PC-3 (cell line): ENCODE measurements at places on chromosomes 1 and 21. TPM values are rescaled to one million over a fixed set of nuclear protein-coding genes. Genes with fewer than 3 reads are reported as not detected.

HPDL gene
- not detected in 2 replicates for total RNA-seq

PRAMEF14 gene
- total RNA-seq = not detected in 2 replicates

TOR1AIP1 gene
- 14.8 and 21.3 TPM in 2 replicates for total RNA-seq

FCAMR gene
- not detected in 2 replicates for total RNA-seq

ZNF683 gene
- total RNA-seq = not detected in 2 replicates

HCRTR1 gene
- total RNA-seq = not detected in 2 replicates

C1QTNF12 gene
- 2.8 and 3.9 TPM in 2 replicates for total RNA-seq

MAN1C1 gene
- total RNA-seq = 0.11 and 0.75 TPM in 2 replicates

C4BPA gene
- total RNA-seq = not detected in 2 replicates

USH2A gene
- total RNA-seq = not detected in 2 replicates

LINGO4 gene
- not detected in 2 replicates for total RNA-seq

LCK gene
- total RNA-seq = 3.6 and 4.3 TPM in 2 replicates

ADORA3 gene
- not detected in 2 replicates for total RNA-seq

TSEN15 gene
- 23.0 and 29.7 TPM in 2 replicates for total RNA-seq

NTNG1 gene
- total RNA-seq = 6.7 and 6.8 TPM in 2 replicates

MR1 gene
- 3.4 and 4.4 TPM in 2 replicates for total RNA-seq

NOS1AP gene
- 1.6 and 2.6 TPM in 2 replicates for total RNA-seq

ANP32E gene
- total RNA-seq = 42.0 and 47.4 TPM in 2 replicates

MROH9 gene
- total RNA-seq = not detected in 2 replicates

SMPDL3B gene
- 19.6 and 25.7 TPM in 2 replicates for total RNA-seq

MAGI3 gene
- 7.2 and 10.7 TPM in 2 replicates for total RNA-seq

VWA5B1 gene
- total RNA-seq = not detected in 2 replicates

SLC44A3 gene
- total RNA-seq = 6.3 and 9.2 TPM in 2 replicates

KRTAP19-8 gene
- total RNA-seq = not detected in 2 replicates

INKA2 gene
- total RNA-seq = 0.11 TPM in 1 of 2 replicates, not detected in the other

OR2T29 gene
- total RNA-seq = not detected in 2 replicates

KRTAP13-2 gene
- not detected in 2 replicates for total RNA-seq

NSUN4 gene
- total RNA-seq = 14.2 and 16.8 TPM in 2 replicates

IGSF21 gene
- total RNA-seq = not detected in 2 replicates

INSRR gene
- total RNA-seq = not detected in 2 replicates

TRIM45 gene
- total RNA-seq = 3.1 and 4.3 TPM in 2 replicates

SGIP1 gene
- not detected in 2 replicates for total RNA-seq

RXFP4 gene
- not detected in 2 replicates for total RNA-seq

MIXL1 gene
- not detected in 2 replicates for total RNA-seq

FTCD gene
- total RNA-seq = 0.40 and 0.58 TPM in 2 replicates

MAGOH gene
- 48.9 and 53.1 TPM in 2 replicates for total RNA-seq

LCE6A gene
- total RNA-seq = not detected in 2 replicates

UBL4B gene
- 0.07 TPM in 1 of 2 replicates, not detected in the other for total RNA-seq

ZNF695 gene
- total RNA-seq = 14.7 and 15.8 TPM in 2 replicates

NOC2L gene
- total RNA-seq = 262 and 340 TPM in 2 replicates

RBP7 gene
- total RNA-seq = 6.0 and 7.5 TPM in 2 replicates

CRB1 gene
- 0.07 TPM in 1 of 2 replicates, not detected in the other for total RNA-seq

LHX8 gene
- total RNA-seq = not detected in 2 replicates

C1orf53 gene
- total RNA-seq = 4.3 and 10.4 TPM in 2 replicates

OR2L13 gene
- total RNA-seq = not detected in 2 replicates

FMO2 gene
- not detected in 2 replicates for total RNA-seq

HES3 gene
- not detected in 2 replicates for total RNA-seq

DMBX1 gene
- total RNA-seq = 1.7 and 2.4 TPM in 2 replicates
